BJ (cell line): ENCODE measurements at places on chromosomes 3 and 15. TPM values are rescaled to one million over a fixed set of nuclear protein-coding genes. Genes with fewer than 3 reads are reported as not detected.

The DISP2 gene
- 0.16 and 0.23 TPM in 2 replicates for polyA plus RNA-seq

The DCUN1D1 gene
- 6.1 and 28.1 TPM in 2 replicates for polyA plus RNA-seq

The MKRN3 gene
- 0.34 and 0.43 TPM in 2 replicates for polyA plus RNA-seq

The PP2D1 gene
- polyA plus RNA-seq: not detected in 2 replicates

The GUCA1C gene
- not detected in 2 replicates for polyA plus RNA-seq

The DPPA4 gene
- polyA plus RNA-seq: not detected in 2 replicates

The MASP1 gene
- 244 and 321 TPM in 2 replicates for polyA plus RNA-seq

The UPK1B gene
- polyA plus RNA-seq: 0.05 TPM in 1 of 2 replicates, not detected in the other

The GOLGA8J gene
- polyA plus RNA-seq: not detected in 2 replicates

The GOLGA6A gene
- polyA plus RNA-seq: not detected in 2 replicates

The VPS39 gene
- 54.7 and 79.5 TPM in 2 replicates for polyA plus RNA-seq

The CX3CR1 gene
- 0.45 and 0.51 TPM in 2 replicates for polyA plus RNA-seq

The RAB6B gene
- polyA plus RNA-seq: 2.0 and 3.0 TPM in 2 replicates

The MUSTN1 gene
- not detected in 2 replicates for polyA plus RNA-seq

The RBM5 gene
- 171 and 205 TPM in 2 replicates for polyA plus RNA-seq

The CHL1 gene
- not detected in 2 replicates for polyA plus RNA-seq

The NLGN1 gene
- polyA plus RNA-seq: 15.5 and 18.3 TPM in 2 replicates

The SCAPER gene
- 2.3 and 2.6 TPM in 2 replicates for polyA plus RNA-seq

The AEN gene
- 35.6 and 45.5 TPM in 2 replicates for polyA plus RNA-seq

The FAM162A gene
- 23.9 and 50.8 TPM in 2 replicates for polyA plus RNA-seq

The TICRR gene
- polyA plus RNA-seq: 1.5 and 2.4 TPM in 2 replicates

The GOLGA8S gene
- polyA plus RNA-seq: 0.01 and 0.04 TPM in 2 replicates
